ENCODE measurements at places on chromosomes 11 and 22.

- no peak overlapping the region for H3K4me3 ChIP-seq
- H3K27ac ChIP-seq, result no peak overlapping the region
- H3K4me1 ChIP-seq, result no peaks in the 10 kb centered on the region
- H3K36me3 ChIP-seq, result no peaks in the 10 kb centered on the region
- no peaks in the 10 kb centered on the region for H3K27me3 ChIP-seq
These were observed 500.6 kb downstream of the ETS1 start for GRCh38 chr11:128086794-128087193.

DNA sequence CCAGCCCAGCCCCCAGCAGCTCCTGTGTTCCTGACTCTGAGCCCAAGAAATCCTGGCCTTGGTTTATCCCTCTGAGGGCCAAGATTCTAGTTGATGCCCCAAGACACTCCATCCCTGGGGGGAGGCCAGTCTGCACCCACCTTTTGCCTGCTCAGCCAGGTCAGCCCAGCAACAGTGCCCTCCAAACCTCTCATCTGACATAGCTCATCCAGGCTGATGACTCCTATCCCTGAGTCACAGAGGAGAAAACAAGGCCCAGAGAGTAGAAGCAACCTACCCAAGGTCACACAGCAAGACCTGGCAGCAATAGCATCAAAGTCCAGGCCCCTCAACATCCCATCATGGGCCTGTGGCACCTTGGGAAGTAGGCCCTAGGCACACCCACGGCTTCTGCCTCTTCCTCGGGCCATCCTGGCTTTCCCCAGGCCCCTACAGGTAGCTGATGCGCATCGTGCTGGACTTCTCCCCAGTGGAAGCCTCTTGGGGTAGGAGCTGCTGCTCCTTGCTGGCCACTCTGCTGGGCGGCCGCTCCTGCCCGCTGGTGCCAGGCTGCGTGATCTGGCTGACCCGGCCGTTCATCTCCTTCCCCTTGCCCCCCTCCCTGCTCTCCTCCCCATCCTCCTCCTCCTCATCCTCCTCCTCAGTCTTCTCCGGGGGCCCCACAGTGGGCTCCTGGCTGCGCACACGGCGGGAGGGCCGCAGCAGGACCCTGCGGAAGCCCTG, 6.0 kb downstream of the SSTR3 start:
- H3K4me1 ChIP-seq, result no peaks in the 10 kb centered on the region
- no peak overlapping the region for H3K27ac ChIP-seq
- H3K27me3 ChIP-seq, result no peaks in the 10 kb centered on the region
- H3K36me3 ChIP-seq, result no peaks in the 10 kb centered on the region
- DNase-seq, result no peak

GRCh38 chr22:22881116-22882000, 6.3 kb upstream of the IGLL5 start:
- H3K27me3 ChIP-seq, result no peaks in the 10 kb centered on the region
- no peak for DNase-seq
- no peak overlapping the region for H3K27ac ChIP-seq
- no peaks in the 10 kb centered on the region for H3K36me3 ChIP-seq
- H3K4me1 ChIP-seq, result no peaks in the 10 kb centered on the region

- no peak for DNase-seq
- no peaks in the 10 kb centered on the region for H3K27me3 ChIP-seq
- H3K4me1 ChIP-seq, result peaks cover 6% of the 10 kb centered on the region
- H3K36me3 ChIP-seq, result peaks cover 29% of the 10 kb centered on the region
- H3K27ac ChIP-seq, result no peak overlapping the region
These were observed 28.9 kb upstream of the PARVB start for GRCh38 chr22:43995057-43995685.
